ENCODE measurements at places on chromosomes 4 and X.

DNA sequence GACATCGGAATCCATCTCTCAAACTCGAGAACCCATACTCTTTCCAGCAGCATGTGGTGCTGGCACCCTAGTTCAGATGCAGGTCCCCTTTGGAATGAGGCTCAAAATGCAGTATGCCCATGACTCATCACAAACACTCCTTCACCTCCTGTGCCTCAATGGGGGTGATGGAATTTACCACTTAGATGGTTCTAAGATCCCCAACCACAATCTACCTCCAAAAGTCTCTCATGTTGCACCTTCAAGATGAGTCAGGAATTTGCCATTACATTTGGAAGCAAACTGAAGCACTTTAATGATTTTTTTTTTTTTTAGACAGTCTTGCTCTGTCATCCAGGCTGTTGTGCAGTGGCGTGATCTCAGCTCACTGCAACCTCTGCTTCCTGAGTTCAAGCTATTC lies 8.5 kb upstream of the MID1 start:
- no peak for DNase-seq

DNA sequence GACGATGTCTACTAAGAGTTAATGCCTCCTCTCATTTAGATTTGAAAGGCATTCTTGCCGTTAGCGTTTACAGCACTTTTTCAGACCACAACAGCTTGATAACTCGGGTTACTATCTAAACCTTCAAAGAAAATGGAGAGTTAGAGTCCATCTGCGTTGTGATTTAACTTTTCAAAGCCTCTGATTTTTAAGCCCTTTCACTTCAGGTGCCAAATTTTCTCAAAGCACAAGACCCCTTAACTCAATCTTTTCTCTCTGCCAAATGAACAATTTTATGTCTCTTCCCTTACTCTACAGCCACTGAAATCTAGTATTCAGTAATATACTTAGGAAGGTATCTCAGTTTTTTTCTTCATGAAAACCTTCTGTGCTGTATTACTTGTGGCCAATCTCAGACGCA lies 310.5 kb downstream of the TENM3 start:
- no peak for DNase-seq

- DNase-seq: no peak
These were observed 2.2 kb downstream of the PCDH10 start for GRCh38 chr4:133151341-133151690.

DNA sequence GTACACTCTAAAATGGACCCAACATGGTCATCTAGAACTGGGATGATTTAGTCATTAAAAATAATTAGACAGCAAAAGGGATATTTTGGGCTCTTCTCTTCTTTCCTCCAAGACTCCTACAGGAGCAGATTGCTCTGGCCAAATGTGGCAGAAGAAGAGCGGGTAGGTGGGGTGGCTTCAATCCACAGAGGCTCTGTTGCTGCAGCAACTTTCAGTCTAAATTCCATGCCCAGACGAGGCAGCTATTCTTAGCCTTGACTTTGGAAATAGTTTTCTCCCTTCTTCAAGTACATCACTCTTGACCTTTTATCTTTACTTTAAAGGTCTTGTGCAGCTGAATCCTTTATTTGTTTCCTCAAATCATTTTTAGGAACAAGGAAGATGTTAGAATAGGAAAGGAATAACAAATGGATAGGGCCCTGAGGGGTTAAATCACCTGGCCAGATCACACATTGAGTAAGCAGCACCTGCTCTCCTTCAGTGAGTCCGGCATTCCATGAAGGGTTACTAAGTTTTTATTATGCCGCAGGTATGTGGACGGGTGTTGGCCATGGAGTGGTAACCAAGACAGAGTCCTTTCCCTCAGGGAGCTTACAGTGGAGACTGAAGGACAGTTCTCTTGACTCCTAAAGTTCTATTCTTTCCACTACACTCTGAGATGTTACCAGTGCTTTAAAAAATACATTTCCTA lies 19.3 kb upstream of the SORBS2 start:
- DNase-seq: no peak

DNA sequence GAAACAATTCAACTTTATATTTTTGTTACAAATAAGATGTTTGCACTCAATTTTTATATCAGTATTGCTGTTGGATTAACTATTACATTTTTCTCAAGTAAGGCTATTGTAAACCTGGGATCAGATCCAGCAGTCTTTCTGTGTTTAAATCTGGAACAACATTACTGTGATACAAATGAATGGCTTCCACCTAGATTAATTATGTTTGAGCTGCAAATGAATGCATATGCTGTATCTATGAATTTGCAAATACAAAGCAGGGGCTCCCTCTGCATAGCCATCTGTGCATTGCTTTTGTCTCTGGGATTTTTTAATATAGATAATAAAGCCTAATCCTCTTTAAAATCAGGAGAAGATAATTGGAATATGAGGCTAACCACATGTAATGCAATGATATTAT lies 69.8 kb upstream of the NEIL3 start:
- no peak for DNase-seq
